Renal cortex interstitium (tissue), 15 donors: ENCODE measurements at places on chromosomes 2 and 18. TPM values are rescaled to one million over a fixed set of nuclear protein-coding genes. Genes with fewer than 3 reads are reported as not detected.

- no peak for DNase-seq
Measured at GRCh38 chr2:70371753-70372152, 69.9 kb upstream of the FAM136A start.

DNA sequence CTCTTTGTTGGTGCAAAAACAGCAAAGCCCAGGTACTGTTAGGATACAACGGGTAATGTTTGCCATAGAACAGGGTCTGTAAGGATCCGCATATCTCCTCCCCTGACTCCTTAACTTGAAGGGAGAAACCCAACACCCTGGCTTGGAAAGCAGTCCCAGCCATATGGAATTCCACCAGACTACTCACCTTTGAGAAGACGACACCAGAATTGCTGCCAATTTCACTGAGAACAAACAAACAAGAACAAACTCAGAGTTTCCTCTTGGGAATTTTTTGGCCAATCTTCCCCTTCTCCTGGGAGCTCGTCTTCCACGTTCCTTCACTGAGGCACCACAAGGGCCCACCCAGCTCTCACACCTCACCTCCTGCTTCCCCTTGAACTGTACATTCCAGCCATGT lies 29.2 kb downstream of the CAPN14 start:
- DNase-seq = no peak

DNA sequence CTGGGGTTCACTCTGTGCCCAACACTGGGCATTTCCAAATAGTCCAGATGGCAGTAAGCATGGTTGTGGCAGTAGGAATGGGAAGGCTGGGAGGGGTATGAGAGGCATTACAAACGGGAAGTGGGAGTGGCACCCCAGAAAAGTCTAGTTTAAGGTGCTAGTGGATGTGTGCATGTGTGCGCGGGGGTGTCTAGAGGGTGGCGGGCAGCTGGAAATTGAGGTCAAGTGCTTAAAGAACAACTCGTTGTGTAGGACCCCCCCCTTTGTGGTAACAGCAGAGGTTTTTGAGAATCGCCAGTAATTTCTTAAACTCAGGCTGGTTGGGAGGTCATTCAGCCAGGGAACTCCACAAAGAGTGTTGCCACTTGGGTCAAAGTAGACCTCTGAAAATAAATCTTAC lies 69.9 kb downstream of the RHBDD1 start:
- DNase-seq = no peak

DNA sequence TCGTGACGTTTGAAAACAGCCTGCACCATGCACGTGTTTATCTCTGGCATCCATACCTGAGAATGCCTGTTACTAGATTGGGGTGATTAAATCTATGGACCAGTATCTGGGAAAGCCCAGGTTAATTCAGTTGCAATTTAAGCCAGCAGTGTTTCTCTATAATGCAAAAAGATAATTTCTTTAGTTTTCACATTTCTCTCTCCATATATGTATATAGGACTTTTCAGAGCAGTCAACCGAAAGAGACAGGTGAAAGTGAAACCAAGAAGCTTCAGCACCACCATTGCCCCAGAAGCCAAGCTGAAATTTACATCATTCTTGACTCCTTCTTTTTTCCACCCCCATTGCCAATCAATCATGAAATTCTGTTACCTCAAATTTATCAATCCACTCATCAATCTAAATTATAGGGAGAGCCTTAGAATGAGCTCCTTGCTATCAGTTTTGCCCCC lies 2.7 kb upstream of the LRP2 start:
- no peak for DNase-seq

DNA sequence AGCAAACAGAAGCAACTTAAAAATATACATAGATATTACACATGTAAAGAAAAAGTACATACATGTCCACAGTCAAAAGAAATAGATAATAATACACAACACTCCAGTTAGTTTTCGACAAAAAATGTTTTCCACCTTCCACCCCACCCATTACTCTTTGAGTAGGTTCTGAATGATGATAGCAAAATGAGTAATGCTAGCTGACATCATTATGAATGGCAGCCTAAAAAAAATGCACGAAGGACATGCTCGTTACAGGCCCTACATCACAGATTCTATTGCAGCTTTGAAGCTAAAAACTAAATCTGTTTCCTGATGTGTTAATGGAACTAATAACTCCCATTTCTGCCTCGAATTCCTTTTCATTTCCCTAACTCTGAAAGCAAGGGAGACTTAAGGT lies 578.7 kb upstream of the NETO1 start:
- DNase-seq = no peak

DNA sequence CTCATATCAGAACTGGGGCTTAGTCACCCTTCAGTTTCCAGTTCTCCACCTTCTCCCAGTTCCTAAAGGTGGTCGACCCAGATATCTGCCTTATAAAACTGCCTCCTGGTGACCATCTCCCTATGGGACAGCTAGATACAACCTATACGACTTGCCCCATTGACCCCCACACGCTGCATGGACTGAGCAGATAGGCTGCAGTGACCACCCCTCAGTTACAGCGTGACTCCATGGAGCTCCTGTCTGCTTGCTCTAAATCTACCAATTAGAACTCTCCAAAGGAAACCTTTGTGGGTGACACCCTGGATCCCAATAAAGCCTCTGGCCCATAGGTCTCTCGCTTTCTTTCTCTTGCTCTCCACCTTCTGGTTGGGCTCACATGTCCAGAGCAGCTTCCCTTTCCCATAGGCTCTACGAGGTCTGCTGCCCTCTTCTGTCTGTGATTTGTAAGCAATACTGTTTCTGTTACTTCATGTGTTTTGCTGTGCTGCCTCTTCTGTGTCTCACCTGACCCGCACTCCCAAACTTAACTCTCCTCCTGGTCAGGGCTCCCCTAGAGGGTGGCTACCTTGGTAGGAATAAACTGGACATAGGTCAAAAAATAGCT lies 971.3 kb upstream of the FAM98A start:
- DNase-seq = peak; percentile 2

KYNU gene
- polyA plus RNA-seq = 7.5 TPM

SLC4A3 gene
- 6.2 TPM for polyA plus RNA-seq
